Suprapubic skin (tissue), 4 donors: ENCODE measurements at places on chromosomes 1 and 21. TPM values are rescaled to one million over a fixed set of nuclear protein-coding genes. Genes with fewer than 3 reads are reported as not detected.

Gene CNR2
- not detected for total RNA-seq

Gene SPATA21
- total RNA-seq: not detected

Gene UBL4B
- 1.8 TPM for total RNA-seq

Gene TENT5C
- total RNA-seq: 3.5 TPM

DNA sequence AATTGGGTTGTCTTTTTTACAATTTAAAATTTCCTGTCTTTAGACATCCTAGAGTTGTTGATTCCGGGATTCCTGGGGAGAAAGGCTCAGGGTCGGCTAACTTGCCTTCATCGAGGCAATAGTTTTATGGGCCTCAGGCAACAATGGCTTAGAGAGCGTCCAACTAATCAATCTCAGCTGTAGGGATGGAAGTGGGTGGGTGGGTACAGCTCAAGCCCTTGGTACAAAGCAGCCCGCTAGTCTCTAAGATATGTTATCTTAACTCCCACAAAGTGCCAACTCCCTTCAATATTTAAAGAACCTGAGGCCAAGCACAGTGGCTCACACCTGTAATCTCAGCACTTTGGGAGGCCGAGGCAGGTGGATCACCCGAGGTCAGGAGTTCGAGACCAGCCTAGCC is 6.9 kb upstream of the FMN2 start:
- H3K36me3 ChIP-seq: no peaks in the 10 kb centered on the region
- no peak overlapping the region for H3K4me3 ChIP-seq
- H3K27ac ChIP-seq: no peak overlapping the region
- H3K4me1 ChIP-seq: no peaks in the 10 kb centered on the region
- H3K27me3 ChIP-seq: peaks cover 9% of the 10 kb centered on the region

- no peaks in the 10 kb centered on the region for H3K36me3 ChIP-seq
- H3K4me1 ChIP-seq: no peaks in the 10 kb centered on the region
- H3K27ac ChIP-seq: no peak overlapping the region
- no peaks in the 10 kb centered on the region for H3K27me3 ChIP-seq
Measured at GRCh38 chr1:184569106-184569505, 182.3 kb downstream of the C1orf21 start.

DNA sequence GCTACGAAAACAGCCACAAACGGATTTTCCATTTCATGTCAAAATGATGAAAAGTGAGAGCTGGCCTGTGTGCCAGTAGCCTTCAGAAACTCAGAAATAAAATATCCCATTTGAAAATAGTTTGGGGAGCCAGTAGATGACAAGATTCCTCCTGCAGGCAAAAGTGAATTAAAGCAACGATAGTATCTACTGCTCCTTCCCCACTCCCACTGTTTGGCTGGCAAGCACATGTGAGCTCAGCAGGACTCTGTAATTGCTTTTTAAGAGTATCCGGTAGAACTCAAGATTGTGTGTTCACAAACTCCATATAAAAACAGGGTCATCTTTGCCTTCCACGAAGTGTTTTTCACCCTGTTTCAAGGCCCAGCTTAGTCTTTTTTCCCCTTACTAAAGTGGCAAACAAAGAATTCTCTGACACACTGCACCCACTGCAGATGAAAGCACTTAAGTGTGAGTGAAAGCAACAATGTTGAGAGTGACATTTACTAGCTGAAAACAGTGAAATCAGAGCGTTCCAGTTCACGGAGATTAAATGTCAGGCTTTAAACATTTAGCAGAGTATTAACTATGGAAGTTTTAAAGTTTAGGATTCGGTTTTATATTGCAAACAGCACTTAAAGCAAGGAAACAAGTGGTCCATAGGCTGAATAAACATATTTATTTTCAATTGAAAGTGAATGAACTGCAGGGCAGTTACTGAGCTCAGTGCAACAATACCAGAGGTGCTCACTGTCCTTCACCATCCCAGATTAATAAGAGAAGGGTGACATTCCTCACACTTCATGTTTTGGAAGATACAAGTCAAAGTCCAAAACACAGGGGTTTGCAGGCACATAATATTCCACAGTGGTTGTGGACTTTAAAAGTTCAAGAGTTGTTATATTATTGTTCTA is 70.0 kb downstream of the ALG14 start:
- no peaks in the 10 kb centered on the region for H3K36me3 ChIP-seq
- H3K4me1 ChIP-seq: peaks cover 19% of the 10 kb centered on the region
- no peak for DNase-seq
- no peak overlapping the region for H3K4me3 ChIP-seq
- H3K27ac ChIP-seq: no peak overlapping the region

DNA sequence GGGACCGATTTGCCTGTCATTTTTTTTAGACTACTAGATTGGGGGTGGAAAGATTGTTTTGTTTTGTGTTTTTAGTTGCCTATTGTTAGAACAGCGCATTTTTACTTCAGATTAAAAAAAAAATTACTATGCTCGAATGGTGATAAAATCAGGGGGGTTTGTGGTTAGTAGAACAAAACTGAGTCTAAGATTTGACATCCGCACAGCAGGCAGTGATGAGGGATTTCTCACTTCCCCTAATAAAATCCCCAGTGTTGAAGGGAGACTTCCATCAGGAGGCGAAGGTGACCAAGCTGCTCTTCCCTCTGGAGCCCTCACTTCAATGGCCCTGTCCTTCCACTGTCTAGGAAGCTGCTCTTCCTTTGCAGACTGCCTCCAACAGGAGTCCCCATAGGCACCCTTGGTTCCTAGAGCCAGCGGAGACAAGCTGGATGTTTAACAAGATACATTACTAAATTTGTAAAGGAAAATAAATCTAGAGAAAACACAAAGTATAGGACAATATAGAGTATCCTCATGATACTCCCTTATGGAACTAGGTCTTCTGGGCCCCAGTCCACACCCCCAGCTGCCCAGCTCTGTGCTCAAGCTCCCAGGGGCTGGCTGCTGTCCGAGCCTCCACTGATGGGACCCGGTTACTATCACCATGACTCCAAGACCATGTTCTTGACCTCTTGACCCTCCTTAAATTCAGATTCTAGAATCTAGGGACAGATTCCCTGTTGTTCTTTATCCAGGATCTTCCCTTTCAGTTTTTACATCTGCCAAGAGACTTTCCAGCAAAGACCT is 31.0 kb downstream of the TENT5C start:
- DNase-seq: peak; percentile 34
- no peaks in the 10 kb centered on the region for H3K36me3 ChIP-seq
- no peak overlapping the region for H3K27ac ChIP-seq
- H3K27me3 ChIP-seq: no peaks in the 10 kb centered on the region
- no peaks in the 10 kb centered on the region for H3K4me1 ChIP-seq

DNA sequence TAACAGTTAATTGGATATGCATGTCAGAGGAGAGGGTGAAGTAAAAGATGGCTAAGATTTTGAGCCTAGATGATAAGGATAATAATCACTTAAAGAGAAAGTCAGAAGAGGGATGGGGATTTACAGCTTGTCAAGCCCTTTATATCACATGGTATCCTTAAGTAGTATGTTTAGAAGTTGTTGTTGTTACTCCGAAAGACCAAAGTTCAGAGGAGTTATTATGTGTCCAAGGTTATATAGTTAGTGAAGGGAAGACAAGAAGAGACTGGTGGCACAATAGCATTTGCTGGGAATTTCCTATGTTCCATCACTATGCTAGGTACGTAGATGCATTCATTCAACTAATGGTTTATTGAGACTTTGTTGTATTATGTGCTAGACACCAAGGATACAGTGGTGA is 30.8 kb upstream of the AGO1 start:
- no peaks in the 10 kb centered on the region for H3K27me3 ChIP-seq
- H3K36me3 ChIP-seq: peaks cover 53% of the 10 kb centered on the region

DNA sequence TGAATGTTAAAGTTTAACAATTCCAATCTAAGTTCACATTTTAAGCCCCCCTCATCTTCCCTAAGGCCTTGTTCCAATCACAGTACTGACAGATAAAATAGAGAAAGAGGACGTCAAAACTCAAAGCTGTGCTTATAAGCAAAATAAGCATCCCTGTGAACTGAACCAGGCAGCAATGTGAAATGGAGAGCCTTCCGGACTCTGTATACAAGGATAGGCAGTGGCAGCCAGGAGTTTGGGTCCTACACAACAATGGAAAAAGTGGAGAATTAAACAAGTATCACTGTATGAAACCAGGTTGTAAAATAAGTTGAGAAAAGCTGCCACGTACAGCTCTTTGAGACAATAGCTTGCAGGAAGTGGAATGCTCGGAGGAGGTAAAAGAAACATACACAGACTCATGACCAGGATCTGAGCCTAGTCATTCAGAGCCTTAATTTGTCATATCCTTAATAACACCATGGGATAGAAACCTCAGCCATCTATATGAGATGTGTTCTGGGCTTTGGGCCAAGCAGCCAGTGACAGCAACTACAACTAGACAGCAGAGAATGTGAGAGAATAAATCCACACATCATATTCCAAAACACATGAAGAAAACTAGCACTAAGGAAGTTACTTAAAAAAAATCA is 55.2 kb upstream of the PALMD start:
- H3K36me3 ChIP-seq: no peaks in the 10 kb centered on the region
- no peaks in the 10 kb centered on the region for H3K4me1 ChIP-seq
- no peaks in the 10 kb centered on the region for H3K27me3 ChIP-seq
- no peak for DNase-seq
- H3K4me3 ChIP-seq: no peak overlapping the region

GRCh38 chr1:232555494-232556210 is 74.3 kb downstream of the SIPA1L2 start:
- no peaks in the 10 kb centered on the region for H3K36me3 ChIP-seq
- H3K4me1 ChIP-seq: peaks cover 26% of the 10 kb centered on the region
- H3K27me3 ChIP-seq: no peaks in the 10 kb centered on the region
- no peak for DNase-seq
- H3K4me3 ChIP-seq: no peak overlapping the region

- H3K4me1 ChIP-seq: no peaks in the 10 kb centered on the region
- no peak overlapping the region for H3K27ac ChIP-seq
- no peaks in the 10 kb centered on the region for H3K27me3 ChIP-seq
- no peaks in the 10 kb centered on the region for H3K36me3 ChIP-seq
- H3K4me3 ChIP-seq: no peak overlapping the region
Measured at GRCh38 chr1:78553859-78554258, 63.1 kb downstream of the PTGFR start.

DNA sequence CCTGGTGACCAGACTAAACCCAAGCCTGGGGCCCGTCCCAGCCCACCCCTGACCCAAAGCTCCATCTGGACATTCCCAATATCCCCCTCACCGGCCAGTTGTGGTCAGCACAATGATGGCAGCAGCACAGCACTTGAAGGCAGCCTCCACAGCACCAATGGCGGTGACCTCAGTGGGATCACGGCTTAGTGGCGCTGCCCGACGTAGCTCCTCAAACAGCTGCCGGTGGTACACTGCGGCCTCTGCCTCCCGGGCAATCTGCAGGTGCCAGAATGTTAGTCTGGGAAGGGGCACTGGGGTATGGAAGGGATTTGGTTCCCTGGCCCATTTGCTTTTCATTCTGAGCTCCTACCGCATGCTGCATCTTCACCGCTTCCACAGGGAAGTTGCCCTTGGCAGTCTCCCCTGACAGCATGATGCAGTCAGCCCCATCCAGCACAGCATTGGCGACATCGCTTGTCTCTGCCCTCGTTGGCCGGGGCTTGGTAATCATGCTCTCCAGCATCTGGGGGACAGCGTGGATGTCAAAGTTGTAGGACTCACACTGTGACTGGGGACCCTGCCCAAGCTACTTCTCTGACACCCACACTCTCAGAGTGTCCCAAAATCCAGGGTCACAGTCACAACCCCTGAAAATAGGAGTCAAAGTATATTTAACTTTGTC is 8.0 kb downstream of the PKLR start:
- DNase-seq: no peak
- H3K4me3 ChIP-seq: no peak overlapping the region

GRCh38 chr1:57258557-57259325 is 165.1 kb downstream of the DAB1 start:
- no peaks in the 10 kb centered on the region for H3K27me3 ChIP-seq
- H3K36me3 ChIP-seq: no peaks in the 10 kb centered on the region
- H3K4me3 ChIP-seq: no peak overlapping the region
- no peaks in the 10 kb centered on the region for H3K4me1 ChIP-seq
- no peak overlapping the region for H3K27ac ChIP-seq
- no peak for DNase-seq
